ENCODE measurements at places on chromosomes 7 and 10.

DNA sequence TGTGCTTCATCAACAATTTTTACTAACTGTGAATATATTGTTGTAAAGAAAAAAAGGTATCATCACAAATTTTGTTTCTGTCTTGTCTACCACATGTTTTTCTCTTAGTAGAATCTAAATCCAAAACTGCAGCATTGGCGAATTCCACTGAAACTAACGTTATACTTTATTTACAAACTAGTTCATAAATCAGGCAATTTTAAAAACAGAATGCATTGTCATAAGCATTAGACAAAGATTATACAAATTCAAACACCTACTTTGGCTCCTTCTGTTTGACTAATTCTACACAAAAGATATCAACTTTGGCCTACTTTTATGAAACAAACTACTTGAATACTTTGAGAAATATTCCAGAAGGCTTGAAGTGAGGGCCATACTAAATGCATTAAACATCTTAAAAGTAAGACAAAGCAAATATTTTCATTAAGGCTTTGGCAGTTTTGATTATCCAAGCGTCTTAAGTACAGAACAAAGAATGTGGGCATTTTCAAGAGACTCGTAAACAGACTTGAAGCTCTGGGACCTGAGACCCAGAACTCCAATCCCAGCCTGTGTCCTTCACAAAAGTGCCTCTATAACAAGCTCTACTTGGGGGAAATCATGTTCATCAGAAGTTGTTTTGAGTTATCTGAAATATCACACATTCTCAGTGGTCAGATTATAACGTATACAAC lies 81.0 kb downstream of the CPVL start:
- no peak for DNase-seq

- peak; percentile 78 for DNase-seq
These were observed 23.9 kb downstream of the SLC18A2 start for GRCh38 chr10:117264782-117265181.

DNA sequence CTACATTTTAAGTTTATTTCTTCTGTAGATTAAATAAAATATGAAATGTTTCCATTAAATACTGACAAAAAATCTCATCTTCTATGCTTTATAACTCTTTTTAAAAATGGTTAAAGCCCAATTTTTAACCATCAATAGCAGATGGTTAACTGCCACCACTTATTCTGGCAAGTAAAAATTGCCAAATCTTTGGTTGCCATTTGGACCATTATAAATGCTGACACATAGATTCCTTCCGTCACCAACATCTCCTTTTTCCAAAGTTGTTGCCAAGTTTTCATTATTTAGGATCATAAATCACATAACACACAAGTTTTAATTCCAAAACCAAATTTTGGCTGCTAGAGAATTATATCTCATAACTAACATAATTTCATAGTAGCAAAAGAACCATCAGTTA lies 1614.3 kb downstream of the REEP3 start:
- DNase-seq: no peak

GRCh38 chr7:29957521-29958310 lies 31.9 kb downstream of the SCRN1 start:
- peak; percentile 83 for DNase-seq

DNA sequence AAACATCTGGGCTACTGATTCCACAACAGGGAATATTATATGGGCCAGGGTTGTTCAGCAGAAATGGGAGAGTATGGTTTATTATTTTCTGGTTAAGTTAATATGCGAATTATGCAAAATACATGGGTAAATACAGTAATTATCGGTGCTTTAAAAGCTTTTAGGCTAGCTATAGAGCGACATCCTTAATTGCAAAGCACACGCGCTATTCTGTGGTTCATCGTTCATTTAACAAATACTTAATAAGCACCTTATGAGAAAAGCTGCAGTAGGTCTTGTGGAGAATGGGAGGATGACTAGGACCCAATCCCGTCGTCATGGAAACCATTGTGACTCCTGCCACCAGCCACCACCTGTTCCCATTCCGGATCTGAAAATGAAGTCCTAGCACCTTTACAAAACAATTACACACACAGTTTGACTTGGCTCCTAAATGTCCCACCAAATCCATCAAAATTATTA lies 623 bp upstream of the CEP41 start:
- DNase-seq: peak; percentile 98

DNA sequence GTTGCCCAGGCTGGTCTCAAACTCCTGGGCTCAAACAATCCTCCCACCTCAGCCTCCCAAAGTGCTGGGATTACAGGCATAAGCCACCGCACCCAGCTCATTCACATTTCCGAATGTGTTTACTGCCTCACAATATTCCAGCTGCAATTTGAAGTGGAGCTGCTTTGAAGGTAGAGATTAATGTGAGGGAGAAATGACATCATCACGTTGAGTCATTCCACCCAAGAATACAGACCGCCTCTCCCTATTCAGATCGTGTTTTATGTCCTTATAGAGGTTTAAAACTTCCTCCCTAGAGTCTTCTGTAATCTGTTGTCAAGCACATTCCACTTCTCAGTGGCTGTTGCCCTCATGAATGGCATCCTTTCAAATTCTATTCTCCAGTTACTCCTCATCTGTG lies 100.4 kb upstream of the PDGFA start:
- peak; percentile 81 for DNase-seq

DNA sequence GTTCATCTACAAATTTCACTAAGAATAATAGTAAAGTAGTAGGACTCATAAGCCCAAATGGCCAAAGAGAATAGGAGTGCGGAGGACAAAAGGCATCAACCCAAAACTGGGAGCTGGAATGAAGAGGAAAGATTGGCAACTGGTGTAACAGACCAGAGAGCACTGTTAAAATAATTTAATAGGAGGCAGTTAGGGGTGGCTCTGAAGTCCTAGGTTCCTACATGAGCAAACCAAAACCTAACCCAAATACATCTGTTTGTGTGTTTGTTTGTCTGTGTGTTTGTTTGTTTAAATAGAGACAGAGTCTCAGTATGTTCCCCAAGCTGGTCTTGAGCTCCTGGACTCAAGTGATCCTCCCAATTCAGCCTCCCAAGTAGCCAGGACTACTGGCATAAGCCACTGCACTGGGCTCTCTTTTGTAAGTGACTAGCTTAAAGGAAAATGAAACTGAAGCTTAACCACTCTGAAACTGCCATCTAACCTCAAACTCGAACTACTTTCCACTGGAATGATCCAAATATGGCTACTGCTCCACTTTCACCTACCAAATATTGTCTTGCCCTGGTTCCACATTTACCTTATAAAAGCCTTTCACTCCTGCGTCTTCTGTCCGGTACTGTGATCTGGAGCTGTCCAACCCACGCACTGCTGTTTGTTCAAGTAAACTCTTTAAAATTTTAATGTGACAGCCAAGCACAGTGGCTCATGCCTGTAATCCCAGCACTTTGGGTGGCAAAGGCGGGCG lies 94.9 kb downstream of the AKR1D1 start:
- no peak for DNase-seq

DNA sequence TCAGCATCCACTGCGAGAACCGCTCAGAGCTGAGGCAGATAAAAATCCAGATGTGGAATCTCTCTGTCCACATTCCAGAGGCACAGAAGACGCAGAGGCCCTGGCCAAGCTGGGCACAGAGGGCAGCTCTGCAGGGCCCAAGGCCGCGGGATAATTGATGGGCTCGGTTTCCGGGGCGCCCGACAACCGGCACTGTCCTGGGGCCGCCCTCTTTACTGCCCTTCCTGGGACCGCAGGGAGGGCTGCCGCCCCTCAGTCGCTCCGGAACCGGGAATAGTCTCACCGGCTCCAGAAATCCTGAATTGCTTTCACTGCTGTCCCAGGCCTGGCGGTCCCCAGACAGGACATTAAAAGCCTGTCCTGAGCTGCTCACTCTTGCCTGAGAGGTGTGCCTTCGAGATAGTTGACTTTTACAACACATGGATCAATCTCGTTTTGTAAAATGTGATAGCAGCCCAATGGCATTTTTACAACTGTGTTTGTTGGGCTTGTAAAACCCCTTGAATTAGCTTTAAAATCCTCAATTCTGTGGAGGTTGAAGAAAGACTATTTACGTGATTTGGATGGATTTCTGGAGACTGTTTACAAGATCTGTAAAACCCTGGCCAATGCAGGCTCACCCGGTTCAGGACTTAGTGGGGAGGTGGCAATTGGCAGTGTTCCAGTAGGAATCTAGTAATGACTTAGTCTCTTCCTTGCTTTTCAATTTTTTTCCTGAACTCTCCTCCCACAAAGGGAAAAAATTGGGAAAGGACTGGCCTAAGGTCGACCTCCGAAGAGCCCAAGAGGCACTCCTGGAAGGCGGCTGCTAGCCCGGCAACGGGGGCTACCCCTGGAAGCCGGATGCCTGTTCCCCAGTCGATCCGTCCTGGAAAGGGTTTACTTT lies 1.4 kb upstream of the HOXA6 start:
- DNase-seq: no peak

DNA sequence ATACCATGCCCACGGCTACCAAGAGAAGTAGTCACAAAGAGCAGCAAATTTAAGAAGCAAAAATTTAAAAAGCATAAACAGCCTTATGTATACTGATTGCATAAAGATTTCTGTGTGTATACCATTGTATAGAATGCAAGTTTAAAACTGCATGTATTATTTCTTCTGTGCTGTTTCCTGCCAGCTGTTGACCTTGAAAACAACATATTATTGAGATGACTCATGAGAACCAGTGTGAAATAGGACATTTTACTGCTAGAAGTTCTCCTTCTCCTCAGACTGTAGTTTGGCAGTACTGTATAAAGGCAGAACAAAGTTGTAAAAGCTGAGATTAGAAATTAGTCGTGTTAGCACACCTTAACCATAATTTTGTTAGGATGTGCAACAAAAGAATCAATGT lies 42.3 kb upstream of the SGCE start:
- peak; percentile 60 for DNase-seq

- peak; percentile 19 for DNase-seq
These were observed 80.4 kb upstream of the CDK6 start for GRCh38 chr7:92916770-92917224.

- DNase-seq: peak; percentile 27
These were observed 82.7 kb downstream of the PLCE1 start for GRCh38 chr10:94076325-94076841.

GRCh38 chr10:11425676-11426075 lies 185.8 kb downstream of the USP6NL start:
- DNase-seq: no peak

GRCh38 chr7:70570961-70571360 lies 561.0 kb upstream of the GALNT17 start:
- DNase-seq: no peak

GRCh38 chr7:106126170-106126938 lies 14.2 kb upstream of the SYPL1 start:
- peak; percentile 59 for DNase-seq

GRCh38 chr7:96962221-96962885 lies 43.0 kb upstream of the DLX6 start:
- no peak for DNase-seq

- DNase-seq: peak; percentile 40
These were observed 3.5 kb downstream of the NOS3 start for GRCh38 chr7:150994141-150994837.

DNA sequence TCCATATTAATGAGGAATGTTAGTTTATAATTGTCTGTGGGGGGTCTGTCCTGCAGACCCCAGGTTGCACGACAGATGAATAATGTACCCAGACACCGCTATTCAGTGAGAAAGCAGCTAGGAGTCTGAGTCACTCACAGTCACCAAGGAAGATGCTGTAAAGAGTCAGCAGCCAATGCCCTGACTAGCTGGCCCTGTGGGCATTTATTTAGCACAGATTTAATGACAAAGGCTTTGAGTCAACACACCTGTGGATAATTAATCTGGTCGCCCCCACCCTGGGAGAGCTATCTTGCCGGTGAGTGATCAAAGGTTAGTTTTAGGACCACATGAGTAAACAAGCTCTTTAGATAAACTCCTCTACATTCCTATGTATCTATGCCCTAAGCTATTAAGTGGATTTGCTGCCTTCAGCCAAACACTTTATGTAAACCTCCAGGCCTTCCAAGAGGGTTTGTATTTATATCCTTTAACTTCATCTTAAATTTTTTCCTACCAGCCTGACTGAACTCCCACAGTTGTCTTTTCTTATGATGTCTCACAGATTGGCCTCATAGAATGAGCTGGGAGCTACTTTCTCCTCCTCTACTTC lies 180.0 kb upstream of the ADCY1 start:
- DNase-seq: peak; percentile 8

DNA sequence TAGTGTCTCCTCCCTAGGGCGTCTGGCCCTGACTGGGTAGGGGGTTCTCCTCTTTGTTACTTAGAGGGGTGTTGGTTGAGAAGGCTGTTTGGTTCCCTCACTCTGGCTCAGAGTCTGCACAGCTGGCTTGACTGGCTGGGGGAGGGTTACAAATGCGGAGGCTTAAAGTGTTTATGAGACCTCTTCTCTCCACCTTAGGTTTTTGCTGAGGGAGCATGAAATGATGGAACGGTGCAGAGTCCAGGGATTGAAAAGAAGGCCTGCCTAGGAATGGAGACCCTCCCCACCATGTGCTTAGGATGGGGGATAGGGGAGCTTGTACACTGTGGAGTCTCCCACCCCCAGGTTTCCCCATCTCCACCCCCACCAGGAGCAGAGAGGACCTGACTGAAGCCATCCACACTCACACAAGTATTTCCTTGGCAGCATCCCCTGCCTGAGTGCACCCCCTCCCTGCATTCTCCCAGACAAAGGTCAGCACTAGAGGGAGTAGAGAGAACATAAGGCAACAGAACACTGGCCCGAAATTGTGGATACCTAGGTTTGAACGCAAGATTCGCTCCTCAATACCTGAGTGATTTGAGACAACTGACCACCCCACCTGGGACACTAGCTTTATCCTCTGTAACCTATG lies 1.7 kb upstream of the LDB1 start:
- no peak for DNase-seq

- no peak for DNase-seq
These were observed 26.8 kb downstream of the CFAP69 start for GRCh38 chr7:90271753-90272152.

- no peak for DNase-seq
These were observed 38.2 kb downstream of the AVL9 start for GRCh38 chr7:32533276-32534029.

GRCh38 chr7:11192506-11192905 lies 218.8 kb downstream of the PHF14 start:
- DNase-seq: no peak

Measured in DMS53 (cell line).